ENCODE measurements at places on chromosomes 13 and 19. TPM values are rescaled to one million over a fixed set of nuclear protein-coding genes. Genes with fewer than 3 reads are reported as not detected.

GRCh38 chr13:98961503-98962105 is 16.3 kb downstream of the DOCK9 start:
- peaks cover 6% of the 10 kb centered on the region for H3K4me1 ChIP-seq
- no peak for DNase-seq
- H3K27me3 ChIP-seq: no peaks in the 10 kb centered on the region
- no peak overlapping the region for H3K27ac ChIP-seq
- no peak overlapping the region for H3K4me3 ChIP-seq

- H3K4me1 ChIP-seq: peaks cover 28% of the 10 kb centered on the region
- no peak overlapping the region for H3K27ac ChIP-seq
- no peaks in the 10 kb centered on the region for H3K27me3 ChIP-seq
- H3K4me3 ChIP-seq: no peak overlapping the region
- DNase-seq: no peak
- no peaks in the 10 kb centered on the region for H3K36me3 ChIP-seq
Observed at GRCh38 chr19:3189702-3190469, 4.2 kb downstream of the NCLN start.

- H3K27me3 ChIP-seq: peaks cover 47% of the 10 kb centered on the region
- H3K36me3 ChIP-seq: no peaks in the 10 kb centered on the region
- no peak overlapping the region for H3K4me3 ChIP-seq
- H3K27ac ChIP-seq: no peak overlapping the region
Observed at GRCh38 chr19:30692879-30693503, 320.8 kb downstream of the ZNF536 start.

- H3K4me1 ChIP-seq: peaks cover 8% of the 10 kb centered on the region
- H3K4me3 ChIP-seq: no peak overlapping the region
- no peak for DNase-seq
- no peaks in the 10 kb centered on the region for H3K36me3 ChIP-seq
Observed at GRCh38 chr19:7368456-7368855, 19.7 kb downstream of the ARHGEF18 start.

GRCh38 chr13:80009760-80010159 is 331.2 kb downstream of the SPRY2 start:
- H3K4me1 ChIP-seq: no peaks in the 10 kb centered on the region
- no peaks in the 10 kb centered on the region for H3K36me3 ChIP-seq
- H3K27me3 ChIP-seq: no peaks in the 10 kb centered on the region
- H3K27ac ChIP-seq: no peak overlapping the region

DNA sequence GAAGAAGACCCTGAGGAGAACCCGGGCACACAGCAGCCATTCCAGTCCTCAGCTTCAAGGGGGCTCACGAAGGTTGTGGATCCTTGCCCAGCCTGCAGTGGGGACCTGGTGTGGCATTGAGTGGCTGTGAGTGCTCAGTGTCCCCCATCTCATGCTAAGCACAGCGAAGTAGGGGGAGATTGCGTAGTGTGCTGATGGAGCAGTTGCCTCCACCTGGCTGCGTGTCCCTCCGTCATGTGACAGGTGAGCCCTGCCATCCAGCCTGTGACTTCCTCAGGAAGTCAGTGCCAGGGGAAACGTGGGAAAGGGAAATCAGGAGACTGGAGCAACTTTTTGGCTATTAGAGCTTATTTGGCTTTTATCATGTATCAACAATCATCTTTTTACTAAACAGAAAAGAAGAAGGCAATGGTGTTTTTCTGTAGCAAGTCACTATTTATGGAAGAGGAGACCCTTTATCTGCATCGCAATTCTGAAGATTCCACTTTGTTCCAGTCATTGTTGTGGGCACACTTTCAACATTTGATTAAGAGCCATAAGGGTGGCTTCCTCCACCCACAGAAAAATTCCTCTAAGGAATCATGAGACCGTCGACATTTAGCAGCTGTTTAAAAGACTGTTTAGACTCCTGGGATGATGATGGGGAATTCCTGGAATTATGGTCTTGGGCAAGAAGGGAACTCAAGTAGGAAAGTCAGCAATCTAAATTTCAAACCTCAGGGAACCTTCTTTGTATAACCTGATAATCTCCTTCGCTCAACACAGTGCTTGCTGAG is 126.8 kb upstream of the SPATA13 start:
- DNase-seq: no peak
- H3K27ac ChIP-seq: no peak overlapping the region
- H3K4me3 ChIP-seq: no peak overlapping the region
- H3K27me3 ChIP-seq: peaks cover 18% of the 10 kb centered on the region

- H3K4me3 ChIP-seq: no peak overlapping the region
- no peaks in the 10 kb centered on the region for H3K4me1 ChIP-seq
- H3K27me3 ChIP-seq: no peaks in the 10 kb centered on the region
- H3K27ac ChIP-seq: no peak overlapping the region
Observed at GRCh38 chr13:51721496-51721895, 82.5 kb downstream of the DHRS12 start.

GRCh38 chr13:41345165-41345913 is 34.3 kb downstream of the NAA16 start:
- H3K36me3 ChIP-seq: peaks cover 14% of the 10 kb centered on the region
- H3K27me3 ChIP-seq: no peaks in the 10 kb centered on the region
- no peak for DNase-seq
- peak overlapping the region; percentile 26 for H3K27ac ChIP-seq
- H3K4me1 ChIP-seq: peaks cover 21% of the 10 kb centered on the region

- H3K27me3 ChIP-seq: peaks cover 16% of the 10 kb centered on the region
- no peaks in the 10 kb centered on the region for H3K36me3 ChIP-seq
- H3K4me1 ChIP-seq: no peaks in the 10 kb centered on the region
- H3K4me3 ChIP-seq: no peak overlapping the region
Observed at GRCh38 chr19:41821003-41821735, 23.3 kb downstream of the LYPD4 start.

ALDH16A1 gene
- 65.2 TPM for total RNA-seq

ZNF443 gene
- total RNA-seq: 2.2 TPM

Measured in natural killer cell treated with Interleukin-12 subunit alpha and Interleukin-12 subunit beta and Interleukin-15 and Interleukin-18, amount 100 ng/mL, for 72 hours (primary cell).